ENCODE measurements at places on chromosomes 1 and 21.

GRCh38 chr21:37264808-37265207, 2.3 kb downstream of the VPS26C start:
- DNase-seq = no peak

- DNase-seq = no peak
Measured at GRCh38 chr1:164515711-164516331, 43.2 kb upstream of the PBX1 start.

DNA sequence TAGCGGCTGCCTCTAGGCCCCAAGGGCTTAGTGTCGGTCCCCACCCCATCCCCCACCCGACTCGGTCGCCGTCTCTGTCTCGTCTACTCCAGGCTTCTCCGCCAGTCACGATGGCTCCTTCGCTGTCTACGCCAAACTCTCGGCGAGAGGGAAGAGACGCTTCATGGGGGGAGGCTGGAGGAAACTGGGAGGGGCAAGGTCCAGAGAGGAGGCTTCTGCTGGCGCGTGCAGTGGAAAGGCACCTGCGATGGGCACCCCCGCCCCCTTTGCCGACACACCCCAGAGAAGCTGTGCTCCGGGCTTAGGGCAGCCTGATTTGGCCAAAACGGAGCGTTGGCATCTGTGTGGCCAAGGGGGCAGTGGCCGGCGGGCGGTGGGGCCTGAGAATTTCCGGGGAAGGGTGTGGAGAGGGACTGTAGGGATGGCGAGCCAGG, 1.2 kb upstream of the CSMD2 start:
- no peak for DNase-seq

- DNase-seq = no peak
Measured at GRCh38 chr1:81174052-81174451, 626.7 kb upstream of the ADGRL2 start.

DNA sequence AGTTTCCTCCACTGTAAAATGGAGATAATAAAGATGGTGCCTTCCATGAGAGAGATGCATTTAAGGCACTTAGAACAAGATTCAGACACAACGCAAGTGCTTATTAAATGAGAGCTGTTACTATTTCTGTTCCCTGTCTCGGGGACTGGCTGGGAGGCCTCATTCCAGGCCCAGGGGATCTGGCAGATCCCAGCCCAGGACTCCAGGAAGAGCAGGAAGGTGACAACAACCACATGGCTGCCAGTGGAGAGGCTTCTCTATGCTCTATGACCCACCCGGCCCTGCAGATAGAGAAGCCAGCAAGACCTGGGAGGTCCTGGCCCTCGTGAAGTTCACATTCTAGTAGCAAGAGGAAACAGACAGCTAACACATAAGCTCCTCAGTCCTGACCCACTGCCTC, 175.5 kb downstream of the ACTL8 start:
- DNase-seq = no peak

GRCh38 chr1:230189341-230189740, 122.3 kb downstream of the GALNT2 start:
- no peak for DNase-seq

- DNase-seq = no peak
Measured at GRCh38 chr1:89935235-89935634, 59.7 kb upstream of the ZNF326 start.

DNA sequence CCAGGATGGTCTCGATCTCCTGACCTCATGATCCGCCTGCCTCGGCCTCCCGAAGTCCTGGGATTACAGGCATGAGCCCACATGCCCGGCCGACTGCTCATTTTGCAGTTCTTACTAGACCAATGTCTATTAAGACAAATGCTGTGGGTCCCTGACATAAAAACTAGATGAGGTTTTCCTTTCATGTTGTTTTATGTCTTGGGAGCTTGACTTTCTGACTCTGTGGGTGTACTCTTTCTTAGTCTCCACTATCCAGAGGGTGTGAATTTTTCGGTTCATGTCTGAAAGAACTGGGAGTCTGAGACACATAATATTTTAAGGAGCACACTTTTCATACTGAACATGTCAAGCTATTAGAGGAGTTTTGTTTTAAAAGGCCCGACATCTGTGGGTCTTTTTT, 744.9 kb upstream of the B3GALT2 start:
- DNase-seq = no peak

GRCh38 chr1:42936309-42937078, 22.2 kb downstream of the SLC2A1 start:
- no peak for DNase-seq

GRCh38 chr1:169103002-169103401, 3.5 kb upstream of the ATP1B1 start:
- no peak for DNase-seq

DNA sequence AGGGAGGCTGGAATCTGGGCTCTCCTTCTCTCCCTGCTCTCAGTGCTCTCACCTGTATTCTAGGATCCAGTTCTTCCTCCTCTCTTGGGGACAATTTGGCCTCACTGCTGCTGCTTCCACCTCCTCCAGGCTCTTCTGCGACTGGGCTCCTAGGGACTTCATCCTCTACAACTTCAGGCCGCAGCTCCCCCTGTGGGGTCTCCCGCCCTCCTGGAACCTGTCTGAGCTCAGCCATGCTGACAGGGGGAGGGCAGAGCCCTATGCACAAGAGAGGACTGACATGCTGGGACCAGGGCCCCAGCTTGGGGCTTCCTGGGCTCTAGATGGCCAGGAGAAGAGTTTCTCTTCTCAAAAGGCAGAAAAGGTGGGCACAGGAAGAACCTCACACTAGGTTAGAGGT, 1.0 kb downstream of the SH3BP5L start:
- no peak for DNase-seq

All from activated T-helper 1 cell treated with Interleukin-2 at 50 U/mL for 16 hours (primary cell).